ENCODE measurements at places on chromosomes 3 and 15. TPM values are rescaled to one million over a fixed set of nuclear protein-coding genes. Genes with fewer than 3 reads are reported as not detected.

The TGM5 gene
- 0.64 TPM for total RNA-seq

The GXYLT2 gene
- 7.2 TPM for total RNA-seq

The MYL3 gene
- total RNA-seq, result not detected

- no peak for DNase-seq
Measured at GRCh38 chr3:9198899-9199335, 50.5 kb downstream of the SRGAP3 start.

- no peak for DNase-seq
Measured at GRCh38 chr3:42050126-42050525, 41.0 kb upstream of the TRAK1 start.

DNA sequence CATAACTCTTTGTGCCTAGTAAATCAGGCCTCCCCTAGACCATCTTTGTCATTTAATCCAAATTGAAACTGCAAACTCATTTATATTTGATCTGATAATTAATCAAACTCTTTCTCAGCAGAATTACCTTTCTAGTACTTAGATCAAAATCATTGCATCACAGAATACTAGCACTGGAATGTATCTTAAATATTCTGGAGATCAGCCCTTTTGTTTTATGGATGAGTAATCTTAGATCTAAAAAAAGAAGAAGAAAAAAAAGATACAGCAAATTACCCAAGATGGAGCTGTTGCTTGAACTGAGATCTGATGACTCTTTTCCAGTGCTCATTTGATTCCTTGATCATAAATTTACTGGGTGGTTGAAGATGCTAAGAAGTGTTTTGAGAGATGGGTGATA is 47.9 kb downstream of the NAALADL2 start:
- DNase-seq, result peak; percentile 6

- DNase-seq, result peak; percentile 62
Measured at GRCh38 chr3:11641683-11642430, 1.9 kb downstream of the VGLL4 start.

DNA sequence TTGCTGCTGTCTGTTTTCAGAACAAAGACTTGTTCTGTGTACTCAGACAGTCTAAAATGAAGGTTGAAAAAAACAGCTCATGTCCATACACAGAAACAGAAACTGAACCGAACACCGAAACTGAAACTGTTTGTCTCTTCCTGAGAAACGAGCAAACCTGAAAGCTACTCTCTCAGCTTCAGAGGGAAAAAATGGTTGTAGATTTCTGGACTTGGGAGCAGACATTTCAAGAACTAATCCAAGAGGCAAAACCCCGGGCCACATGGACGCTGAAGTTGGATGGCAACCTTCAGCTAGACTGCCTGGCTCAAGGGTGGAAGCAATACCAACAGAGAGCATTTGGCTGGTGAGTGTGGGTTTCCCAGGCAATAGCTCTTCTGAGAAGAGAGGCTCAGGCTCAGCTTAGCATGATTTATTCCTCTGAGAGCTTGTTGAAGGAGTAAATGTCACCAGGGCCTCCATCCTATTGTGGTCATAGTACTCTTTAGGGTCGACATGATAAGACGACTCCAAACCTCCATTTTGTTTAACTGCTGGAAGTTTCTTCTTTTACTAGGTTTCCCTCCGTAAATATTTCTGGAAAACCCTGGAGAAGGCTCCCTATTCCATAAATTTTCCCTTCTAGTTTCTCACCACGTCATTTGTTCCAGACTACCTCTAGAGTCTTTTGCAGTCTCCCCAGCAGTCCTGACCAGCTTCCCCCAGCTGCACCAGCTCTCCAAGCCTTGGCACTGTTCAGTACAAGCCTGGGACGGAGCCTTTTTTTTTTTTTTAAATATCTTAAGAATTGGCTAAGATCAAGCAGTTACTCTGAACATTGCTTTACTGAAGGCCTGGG is at the start of gene RTP4:
RTP4 (plus strand) TSS at position 135 of the 838 bp plus-strand sequence; CDS start at position 192, 57 bp downstream.
- DNase-seq, result peak; percentile 1

DNA sequence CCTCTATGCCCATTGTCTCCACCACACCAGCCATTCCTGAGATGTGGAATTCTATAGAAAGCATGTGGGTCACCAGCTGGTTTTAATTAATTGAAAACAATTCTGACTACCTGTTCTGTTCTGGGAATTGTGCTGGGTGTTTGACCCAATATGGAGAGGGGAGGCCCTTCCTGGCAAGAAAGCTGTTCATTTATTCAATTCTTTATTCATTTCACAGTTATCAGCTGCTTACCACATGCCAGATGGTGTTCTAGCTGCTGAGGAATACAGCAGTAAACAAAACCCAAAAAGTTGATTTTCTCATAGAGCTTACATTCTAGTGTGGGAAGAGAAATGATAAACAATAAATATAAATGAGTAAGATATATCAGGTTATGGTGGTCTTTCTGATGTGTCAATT is 296.1 kb upstream of the RASGRP1 start:
- DNase-seq, result peak; percentile 64

DNA sequence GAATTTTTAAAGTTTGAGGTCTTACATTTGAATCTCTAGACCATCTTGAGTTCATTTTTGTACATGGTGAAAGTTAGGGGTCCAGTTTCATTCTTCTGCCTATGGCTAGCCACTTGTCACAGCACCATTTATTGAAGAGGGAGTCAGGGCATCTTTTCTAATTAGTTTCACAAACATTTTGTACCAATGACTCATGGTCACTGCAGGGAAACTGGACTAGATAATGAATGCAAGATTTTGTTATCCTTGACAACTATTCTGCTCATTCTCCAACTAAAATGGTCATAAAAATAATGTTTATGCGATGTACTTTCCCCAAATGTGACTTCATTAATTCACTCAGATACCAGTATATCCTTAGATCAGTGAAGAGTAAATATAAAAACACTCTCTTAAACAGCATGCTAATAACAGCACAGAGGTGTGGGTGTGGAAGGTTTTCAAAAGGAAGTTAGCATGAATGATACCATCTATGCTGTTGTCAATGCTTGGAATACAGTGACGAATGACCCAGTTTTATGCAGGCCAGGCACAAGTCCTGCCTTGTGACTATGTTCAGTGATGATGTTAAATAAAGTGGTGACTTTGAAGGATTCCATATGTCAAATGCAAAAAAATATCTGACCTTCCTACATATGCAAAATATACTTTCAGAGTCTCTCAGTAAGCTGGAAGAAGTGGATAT is 314.9 kb upstream of the TMCO5A start:
- no peak for DNase-seq

- no peak for DNase-seq
Measured at GRCh38 chr3:177465257-177465642, 268.0 kb upstream of the TBL1XR1 start.

GRCh38 chr3:10511809-10512494 is 6.6 kb upstream of the ATP2B2 start:
- DNase-seq, result peak; percentile 59

GRCh38 chr3:112746675-112747280 is 99.9 kb downstream of the CD200R1L start:
- no peak for DNase-seq

- DNase-seq, result no peak
Measured at GRCh38 chr3:137845666-137846065, 81.6 kb downstream of the SOX14 start.

DNA sequence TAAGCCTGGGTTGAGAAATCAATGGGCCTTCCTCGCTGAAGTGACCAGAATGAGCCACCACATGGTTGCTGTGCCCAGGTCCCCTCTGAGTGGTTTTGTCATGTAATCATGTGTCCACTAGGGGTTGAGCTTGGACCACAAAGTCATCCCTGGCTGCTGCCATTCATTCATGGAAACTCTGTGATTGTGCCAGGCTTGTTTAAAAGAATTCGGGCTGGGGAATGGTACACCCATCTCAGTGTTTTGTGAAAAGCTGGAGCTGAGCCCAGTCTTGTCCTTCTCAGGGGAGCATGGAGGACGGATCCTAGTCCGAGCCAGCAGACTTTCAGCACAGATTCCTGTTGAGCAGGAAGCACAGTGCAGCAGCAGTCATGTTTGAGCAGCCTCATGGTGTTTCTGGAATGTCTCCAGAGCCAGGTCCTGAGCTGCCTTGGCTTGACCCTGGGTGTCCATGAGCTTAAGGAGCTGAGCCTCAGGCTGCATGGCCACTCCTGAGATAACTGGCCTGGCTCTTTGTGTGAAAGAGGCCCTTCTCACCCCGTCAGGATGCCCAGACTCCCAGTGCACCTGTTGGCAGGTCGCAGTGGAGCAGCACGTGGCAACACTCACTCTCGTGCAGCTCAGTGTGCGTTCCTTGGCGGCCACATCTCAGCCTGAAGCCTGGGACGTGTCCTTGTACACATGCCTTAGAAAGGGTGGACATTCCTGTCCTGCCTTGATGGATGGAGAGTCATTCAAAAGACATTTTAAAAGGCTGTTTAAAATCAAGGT is 260.3 kb upstream of the TPM1 start:
- DNase-seq, result peak; percentile 79

All from LHCN-M2 (cell line).